Heart left ventricle (tissue), 16 donors: ENCODE measurements at places on chromosomes 5 and 9. TPM values are rescaled to one million over a fixed set of nuclear protein-coding genes. Genes with fewer than 3 reads are reported as not detected.

DNA sequence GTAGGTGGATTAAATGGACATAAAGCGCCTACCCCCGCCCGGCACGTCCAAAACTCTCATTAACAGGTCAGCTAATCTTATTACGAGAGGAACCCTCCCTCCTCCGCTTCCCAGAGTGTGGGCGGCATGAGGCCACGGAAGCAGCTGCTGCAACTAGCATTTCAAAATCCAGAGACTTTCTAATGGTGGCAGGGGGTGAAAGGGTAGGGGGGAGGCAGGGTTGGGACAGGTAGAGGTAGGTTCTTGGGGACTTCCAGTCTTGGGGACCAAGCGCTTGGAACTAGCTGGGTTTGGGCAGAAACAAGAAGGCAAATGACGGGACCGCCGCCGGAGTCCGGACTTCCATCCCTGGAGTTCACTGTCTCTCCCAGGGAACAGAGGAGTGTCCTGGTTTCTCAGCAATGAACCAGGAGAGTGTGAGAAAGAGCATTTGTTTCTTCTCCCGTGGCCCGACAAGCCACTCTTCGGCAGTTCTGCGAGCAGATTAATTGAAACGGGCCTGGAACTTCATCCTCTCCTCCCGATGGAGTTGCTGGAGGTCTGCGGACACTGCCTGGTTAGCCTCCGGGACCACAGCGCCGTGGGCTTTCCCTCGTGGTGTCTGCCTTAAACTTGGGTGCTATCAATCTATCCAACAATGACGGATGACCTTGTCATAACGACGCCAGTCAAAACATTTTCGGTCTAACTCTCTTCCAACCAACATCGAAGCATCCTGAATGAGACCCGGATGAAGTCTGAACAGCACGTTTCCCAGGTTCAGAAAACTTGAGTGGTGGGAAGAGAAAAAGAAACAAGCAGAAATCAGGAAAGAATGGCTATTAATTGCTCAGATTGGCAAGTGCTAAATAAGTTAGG is 1.6 kb upstream of the PRDM6 start:
- peak overlapping the region; percentile 49 for H3K4me3 ChIP-seq
- no peaks in the 10 kb centered on the region for H3K36me3 ChIP-seq
- H3K27me3 ChIP-seq, result peaks cover 40% of the 10 kb centered on the region
- peak; percentile 45 for DNase-seq
- no peak overlapping the region for H3K27ac ChIP-seq

GRCh38 chr5:139232147-139232724 is 34.1 kb upstream of the SIL1 start:
- no peak overlapping the region for H3K27ac ChIP-seq
- H3K4me1 ChIP-seq, result no peaks in the 10 kb centered on the region
- no peak overlapping the region for H3K4me3 ChIP-seq
- H3K27me3 ChIP-seq, result no peaks in the 10 kb centered on the region

- no peaks in the 10 kb centered on the region for H3K4me1 ChIP-seq
- no peak for DNase-seq
- H3K36me3 ChIP-seq, result no peaks in the 10 kb centered on the region
Measured at GRCh38 chr5:54344653-54345052, 34.3 kb upstream of the ARL15 start.

- H3K27me3 ChIP-seq, result no peaks in the 10 kb centered on the region
- no peak overlapping the region for H3K27ac ChIP-seq
- no peaks in the 10 kb centered on the region for H3K36me3 ChIP-seq
- no peak overlapping the region for H3K4me3 ChIP-seq
- peak; percentile 23 for DNase-seq
- peaks cover 18% of the 10 kb centered on the region for H3K4me1 ChIP-seq
Measured at GRCh38 chr9:134314950-134315715, 11.1 kb upstream of the RXRA start.

DNA sequence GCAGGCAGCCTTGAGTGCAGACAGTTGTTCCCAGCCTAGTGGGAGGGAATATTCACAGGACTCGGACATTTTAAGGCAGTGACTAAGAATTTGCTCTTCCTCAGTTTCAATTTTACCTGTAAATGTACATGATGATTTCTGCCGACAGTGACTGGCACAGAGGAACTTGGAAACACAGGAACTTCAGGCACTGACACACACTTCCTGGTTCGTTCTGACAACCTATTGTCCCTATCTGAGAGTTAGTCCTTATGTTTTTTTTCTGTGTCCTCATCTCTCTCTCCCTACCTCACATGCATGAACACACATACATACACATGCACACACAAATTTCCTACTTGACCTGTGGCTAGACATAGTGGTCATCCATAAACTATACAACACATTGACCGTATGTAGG is 89.4 kb upstream of the CD180 start:
- H3K27ac ChIP-seq, result no peak overlapping the region
- H3K27me3 ChIP-seq, result no peaks in the 10 kb centered on the region
- no peaks in the 10 kb centered on the region for H3K36me3 ChIP-seq
- peaks cover 6% of the 10 kb centered on the region for H3K4me1 ChIP-seq
- no peak for DNase-seq

DNA sequence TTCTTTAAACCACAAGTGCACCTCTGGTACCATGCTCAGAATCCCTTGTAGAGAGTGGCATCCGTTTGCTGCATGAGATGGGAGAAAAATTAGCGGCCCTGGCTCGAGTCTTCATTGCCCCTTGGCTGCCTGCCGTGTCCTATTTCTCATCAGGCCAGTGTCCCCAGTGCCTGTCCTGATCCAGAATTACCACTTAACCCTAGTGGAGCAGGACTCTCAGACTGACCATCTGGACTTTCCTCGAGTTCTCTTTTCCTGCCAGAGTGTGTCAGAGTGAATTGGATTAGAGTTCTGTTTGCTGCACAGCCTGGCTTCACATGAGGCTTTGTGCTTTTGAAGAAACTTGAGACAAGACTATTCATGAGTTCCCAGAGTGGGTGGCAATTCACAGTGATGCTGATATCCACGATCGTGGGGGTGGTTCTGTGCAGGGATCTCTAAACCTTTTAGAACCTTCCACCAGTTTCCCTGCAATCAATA is 92.6 kb downstream of the C9orf152 start:
- no peak overlapping the region for H3K4me3 ChIP-seq
- no peak for DNase-seq
- peak overlapping the region; percentile 70 for H3K27ac ChIP-seq
- no peaks in the 10 kb centered on the region for H3K27me3 ChIP-seq
- peaks cover 12% of the 10 kb centered on the region for H3K36me3 ChIP-seq
- peaks cover 41% of the 10 kb centered on the region for H3K4me1 ChIP-seq

GRCh38 chr9:75909776-75910175 is 19.3 kb downstream of the PCSK5 start:
- H3K36me3 ChIP-seq, result no peaks in the 10 kb centered on the region
- H3K27me3 ChIP-seq, result no peaks in the 10 kb centered on the region
- no peaks in the 10 kb centered on the region for H3K4me1 ChIP-seq
- no peak overlapping the region for H3K27ac ChIP-seq

DNA sequence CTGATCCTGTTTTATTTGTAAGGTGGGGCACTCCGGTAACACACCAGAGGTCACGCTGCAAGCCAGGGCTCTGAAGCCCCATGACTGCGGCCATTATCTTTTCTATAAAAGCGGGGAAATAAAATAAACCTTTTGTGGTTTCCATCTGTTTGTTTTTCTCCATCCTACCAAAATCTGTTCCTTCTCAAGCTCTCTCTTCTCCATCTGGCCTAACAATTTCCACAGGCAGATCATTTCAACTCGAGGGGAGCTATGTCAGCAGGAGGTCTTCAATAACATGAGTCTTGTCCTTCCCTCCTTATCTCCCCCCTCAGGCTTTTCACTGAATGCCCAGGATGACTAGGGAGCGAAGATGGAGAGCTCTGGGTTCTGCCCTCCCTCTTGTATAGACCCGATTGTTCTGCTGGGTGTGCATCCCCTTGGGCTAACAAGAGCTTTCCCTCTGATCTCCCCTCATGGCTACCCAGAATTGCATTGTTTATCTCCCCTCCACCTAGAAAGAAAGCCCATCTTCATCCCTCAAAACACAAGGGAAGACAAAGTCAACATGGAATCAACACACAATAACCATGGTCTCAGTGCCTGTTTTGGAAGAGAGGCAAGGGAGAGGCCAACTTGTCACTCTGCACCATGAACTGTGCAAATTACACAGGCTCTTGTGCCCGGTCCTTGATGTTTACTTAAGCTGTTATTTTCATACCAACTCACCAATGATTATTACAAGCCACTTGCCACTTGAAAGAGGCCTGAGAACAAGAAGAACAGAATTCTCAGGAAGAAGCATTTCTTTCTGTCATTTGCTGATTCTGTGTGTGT is 187.8 kb downstream of the FANCC start:
- DNase-seq, result no peak
- peaks cover 14% of the 10 kb centered on the region for H3K4me1 ChIP-seq
- no peaks in the 10 kb centered on the region for H3K27me3 ChIP-seq
- H3K36me3 ChIP-seq, result no peaks in the 10 kb centered on the region
- no peak overlapping the region for H3K4me3 ChIP-seq

DNA sequence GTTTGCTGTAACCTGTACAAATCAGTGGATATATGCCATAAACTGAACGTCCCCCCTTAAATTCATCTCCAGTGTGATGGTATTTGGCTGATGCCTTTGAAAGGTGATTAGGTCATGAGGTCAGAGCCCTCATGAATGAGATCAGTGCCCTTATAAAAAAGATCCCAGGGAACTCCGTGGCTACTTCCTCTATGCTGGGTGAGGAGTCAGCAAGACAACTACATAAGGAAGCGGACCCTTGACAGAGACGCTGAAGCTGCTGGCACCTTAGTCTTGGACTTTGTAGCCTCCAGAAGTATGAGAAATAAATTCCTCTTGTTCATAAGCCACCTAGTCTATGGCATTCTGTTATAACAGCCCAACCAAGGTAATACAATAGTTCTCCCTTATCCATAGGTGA is 215.1 kb upstream of the ZNF608 start:
- no peaks in the 10 kb centered on the region for H3K27me3 ChIP-seq
- H3K36me3 ChIP-seq, result no peaks in the 10 kb centered on the region
- H3K4me1 ChIP-seq, result no peaks in the 10 kb centered on the region
- no peak overlapping the region for H3K4me3 ChIP-seq

DNA sequence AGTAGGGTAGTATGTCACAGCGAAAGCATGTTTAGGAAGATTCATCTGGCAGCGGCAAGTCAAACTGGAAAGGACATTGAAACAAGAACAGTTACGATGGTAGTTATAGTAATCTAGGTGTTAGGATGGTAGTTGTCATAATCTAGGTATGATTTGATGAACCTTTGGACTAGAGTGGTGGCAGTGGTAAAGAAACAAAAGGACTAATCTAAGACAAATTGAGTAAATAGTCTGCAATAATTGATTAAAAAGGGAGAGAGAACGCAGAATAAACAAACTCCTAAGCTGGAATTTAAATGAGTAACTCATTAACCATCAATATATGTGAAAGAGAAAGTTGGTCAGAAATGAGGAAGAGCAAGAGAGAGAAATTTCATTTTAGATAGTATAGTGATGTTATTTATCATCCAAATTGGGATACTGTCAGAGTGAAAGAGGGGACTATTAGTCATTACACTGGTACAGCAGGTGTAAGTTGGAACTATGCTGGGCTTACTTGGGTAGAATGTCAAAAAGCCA is 56.8 kb downstream of the MTREX start:
- H3K27me3 ChIP-seq, result no peaks in the 10 kb centered on the region
- H3K4me3 ChIP-seq, result no peak overlapping the region
- peaks cover 49% of the 10 kb centered on the region for H3K36me3 ChIP-seq
- no peak for DNase-seq
- no peak overlapping the region for H3K27ac ChIP-seq
- no peaks in the 10 kb centered on the region for H3K4me1 ChIP-seq

DNA sequence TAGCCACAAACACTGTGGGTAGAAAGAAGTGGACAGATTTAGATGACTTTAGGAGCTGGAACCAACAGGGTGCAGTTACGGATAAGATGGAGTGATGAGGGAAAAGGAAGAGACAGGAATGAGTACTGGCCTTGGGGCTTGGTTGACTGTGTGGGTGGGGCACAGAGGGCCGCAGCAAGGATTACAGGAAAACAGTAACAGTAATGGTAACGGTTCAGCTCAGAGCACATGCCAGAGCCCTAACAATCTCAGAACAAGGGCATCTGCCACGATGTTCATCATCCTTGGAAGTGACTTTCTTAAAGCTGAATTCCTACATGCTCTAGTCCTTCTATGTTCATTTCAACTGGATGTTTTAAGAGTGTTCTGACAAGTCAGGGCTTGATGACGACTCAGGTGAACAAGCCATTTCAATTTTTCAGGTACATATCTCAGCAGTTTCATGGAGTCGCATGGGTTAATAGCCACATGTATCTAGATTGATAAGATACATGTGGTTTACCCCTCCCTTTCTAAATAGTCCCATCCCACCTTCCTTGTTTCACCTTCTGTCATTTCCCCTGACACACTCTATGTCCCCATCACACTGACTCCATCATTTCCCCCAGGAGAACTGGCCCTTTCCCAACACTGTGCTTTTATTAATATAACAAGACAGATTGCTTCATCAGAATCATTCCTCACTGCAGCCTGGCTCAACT is 65.0 kb downstream of the CEMIP2 start:
- no peaks in the 10 kb centered on the region for H3K27me3 ChIP-seq
- peaks cover 25% of the 10 kb centered on the region for H3K36me3 ChIP-seq
- H3K4me1 ChIP-seq, result no peaks in the 10 kb centered on the region
- no peak overlapping the region for H3K4me3 ChIP-seq
- H3K27ac ChIP-seq, result no peak overlapping the region
- no peak for DNase-seq

DNA sequence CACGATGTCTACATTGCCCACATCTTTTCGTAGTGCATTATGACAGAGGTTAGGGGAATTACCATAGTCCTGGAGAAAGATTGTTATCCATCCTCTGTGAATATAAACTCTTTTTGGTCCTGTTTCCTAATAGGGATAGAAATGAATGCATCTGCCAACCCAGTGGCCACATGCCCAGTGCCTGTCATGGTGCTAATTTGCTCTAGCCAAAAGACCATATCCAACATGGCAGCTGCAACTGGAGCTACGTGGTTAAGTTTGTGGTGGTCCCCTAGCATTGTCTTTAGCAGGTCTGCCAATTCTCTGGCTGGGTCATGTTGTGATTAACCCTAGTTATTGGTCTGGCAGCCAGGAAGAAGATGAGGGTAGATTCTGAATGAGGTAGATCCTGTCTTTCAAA is 87.5 kb downstream of the FGF18 start:
- H3K4me3 ChIP-seq, result no peak overlapping the region
- no peak overlapping the region for H3K27ac ChIP-seq
- H3K27me3 ChIP-seq, result no peaks in the 10 kb centered on the region
- no peaks in the 10 kb centered on the region for H3K4me1 ChIP-seq

Gene SURF1
- 54.8 TPM for total RNA-seq

Gene MEGF9
- total RNA-seq, result 12.8 TPM

Gene PCDHB14
- total RNA-seq, result 4.3 TPM

Gene BRD9
- total RNA-seq, result 32.1 TPM

Gene CKMT2
- 1,129 TPM for total RNA-seq

Gene PCDHGB2
- 10.4 TPM for total RNA-seq

Gene LSM11
- total RNA-seq, result 1.9 TPM

Gene CDC25C
- not detected for total RNA-seq

Gene CDH9
- not detected for total RNA-seq

Gene NPR2
- 30.5 TPM for total RNA-seq
